ENCODE measurements at places on chromosomes 5 and 9.

DNA sequence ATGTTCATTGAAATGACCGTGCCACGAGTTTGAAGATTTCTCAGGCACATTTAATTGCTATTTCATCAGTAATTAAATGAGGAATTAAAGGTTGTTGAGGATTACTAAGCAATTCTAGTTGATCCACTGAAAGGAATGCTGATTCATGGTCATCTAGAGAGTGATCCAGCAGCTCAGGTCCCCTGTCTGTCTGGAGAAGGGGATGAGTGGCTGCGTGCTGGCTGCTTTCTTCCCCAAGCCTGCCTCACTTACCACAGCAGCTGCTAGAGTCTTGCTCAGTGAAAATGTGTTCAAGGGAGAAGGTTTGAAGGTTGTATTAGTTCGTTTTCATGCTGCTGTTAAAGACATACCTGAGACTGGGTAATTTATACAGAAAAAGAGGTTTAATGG lies 7.8 kb upstream of the TGFBI start:
- peak; percentile 87 for DNase-seq

GRCh38 chr9:138101444-138102234 lies 224.1 kb downstream of the CACNA1B start:
- no peak for DNase-seq

DNA sequence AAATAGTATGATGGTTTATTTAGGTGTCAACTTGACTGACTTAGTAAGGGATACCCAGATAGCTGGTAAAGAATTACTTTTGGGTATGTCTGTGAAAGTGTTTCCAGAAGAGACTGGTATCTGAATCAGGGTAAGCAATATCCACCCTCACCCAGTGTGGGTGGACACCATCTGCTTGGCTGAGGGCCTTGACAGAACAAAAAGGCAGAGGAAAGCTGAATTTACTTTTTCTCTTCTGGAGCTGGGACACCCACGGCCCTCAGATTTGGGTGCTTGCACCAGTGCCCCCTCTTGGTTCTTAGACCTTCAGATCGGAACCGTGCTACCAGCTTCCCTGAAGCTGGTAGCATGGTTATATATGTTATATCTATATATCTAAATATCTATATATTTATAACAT lies 489.5 kb upstream of the MPDZ start:
- DNase-seq, result no peak

GRCh38 chr9:83933790-83934189 lies 12.6 kb upstream of the KIF27 start:
- peak; percentile 41 for DNase-seq

DNA sequence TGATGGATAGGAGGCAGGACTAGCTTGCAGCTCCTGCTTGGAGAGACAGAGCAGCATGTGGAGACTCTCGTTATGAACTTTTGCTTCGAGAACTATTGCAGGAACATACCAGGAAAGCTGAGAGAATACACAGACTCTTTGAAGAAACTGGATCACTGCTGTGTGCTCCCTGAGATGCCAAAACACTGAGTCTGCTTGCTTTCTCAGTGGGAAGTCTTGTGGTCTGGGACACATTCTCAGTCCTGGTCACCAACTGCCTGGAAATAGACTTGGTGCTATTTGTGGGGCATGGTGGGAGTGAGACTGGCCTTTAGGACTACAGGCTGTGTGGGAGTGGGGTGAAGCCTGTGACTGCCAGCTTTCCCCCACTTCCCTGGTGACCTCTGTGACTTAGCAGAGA lies 252.6 kb downstream of the MED10 start:
- no peak for DNase-seq

- DNase-seq, result no peak
These were observed 41.1 kb upstream of the CDC42SE2 start for GRCh38 chr5:131222731-131223130.

DNA sequence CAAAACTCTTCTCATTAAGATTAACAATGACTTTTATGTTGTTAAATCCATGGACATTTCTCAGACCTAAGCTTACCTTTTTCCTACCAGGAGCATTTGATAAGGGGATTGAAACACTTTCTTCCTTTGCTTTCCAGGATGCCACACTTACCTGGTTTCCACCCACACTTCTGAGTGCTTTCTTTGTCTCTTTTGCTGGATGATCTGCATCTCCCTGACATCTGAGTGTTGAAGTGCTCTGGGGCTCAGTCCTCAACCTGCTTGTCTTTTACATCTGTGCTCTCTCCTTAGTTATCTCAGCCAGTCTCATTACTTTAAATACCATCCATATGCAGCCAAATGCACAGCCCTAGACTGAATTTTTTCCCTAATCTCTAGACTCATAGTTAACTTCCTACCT lies 22.9 kb upstream of the GRIA1 start:
- DNase-seq, result no peak

GRCh38 chr9:125922854-125923253 lies 175.7 kb downstream of the PBX3 start:
- DNase-seq, result peak; percentile 45

- DNase-seq, result peak; percentile 12
These were observed 104.9 kb downstream of the SYK start for GRCh38 chr9:90906316-90907055.

GRCh38 chr9:132509928-132510874 lies 72.2 kb upstream of the BARHL1 start:
- DNase-seq, result peak; percentile 3

DNA sequence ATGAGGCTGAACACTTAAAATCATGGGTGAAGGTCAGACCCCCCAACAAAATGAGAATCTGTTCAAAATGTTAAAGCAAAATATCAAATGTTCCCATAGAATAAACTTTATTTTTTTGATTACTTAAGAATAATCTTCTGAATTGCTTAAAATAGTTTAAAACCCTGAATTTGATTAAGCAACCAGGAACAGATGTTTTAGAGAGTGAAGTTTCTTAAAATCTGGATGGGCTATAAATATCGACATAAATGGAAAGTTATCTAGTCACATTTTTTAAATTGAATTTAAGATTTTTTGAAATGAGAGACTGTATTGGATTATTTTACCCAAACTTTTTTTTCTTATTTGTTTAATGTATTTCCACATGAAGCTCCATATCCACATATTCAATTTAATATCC lies 98.5 kb downstream of the ADAMTS12 start:
- no peak for DNase-seq

- peak; percentile 71 for DNase-seq
These were observed 284.3 kb downstream of the CCDC171 start for GRCh38 chr9:15837079-15837679.

GRCh38 chr5:179967489-179967888 lies 59.8 kb upstream of the TBC1D9B start:
- no peak for DNase-seq

- DNase-seq, result no peak
These were observed 17.7 kb upstream of the FAM174A start for GRCh38 chr5:100517301-100517974.

GRCh38 chr5:144971108-144971850 lies 800.6 kb downstream of the KCTD16 start:
- no peak for DNase-seq

GRCh38 chr5:108729242-108729615 lies 18.5 kb upstream of the FER start:
- DNase-seq, result no peak

- DNase-seq, result no peak
These were observed 127.2 kb downstream of the MRPL36 start for GRCh38 chr5:1672396-1672795.

DNA sequence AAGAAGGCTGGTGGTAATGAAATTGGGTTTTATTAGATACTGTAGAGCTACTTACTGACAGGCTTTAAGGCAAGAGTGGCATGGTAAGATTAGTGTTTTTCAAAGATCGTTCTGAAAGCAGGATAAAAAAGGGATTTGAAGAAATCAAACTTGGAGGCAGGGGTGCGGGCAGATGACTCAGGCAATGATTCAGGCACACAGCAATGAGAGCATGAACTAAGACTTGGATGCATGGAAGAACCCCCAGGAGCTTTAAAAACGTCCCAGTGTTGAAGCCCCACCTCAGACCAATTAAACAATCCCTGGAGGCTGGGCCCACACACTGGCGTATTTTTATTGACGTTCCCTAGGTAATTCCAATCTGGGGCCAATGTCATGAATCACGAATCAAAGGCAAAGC lies 102.5 kb downstream of the SREK1 start:
- peak; percentile 84 for DNase-seq

DNA sequence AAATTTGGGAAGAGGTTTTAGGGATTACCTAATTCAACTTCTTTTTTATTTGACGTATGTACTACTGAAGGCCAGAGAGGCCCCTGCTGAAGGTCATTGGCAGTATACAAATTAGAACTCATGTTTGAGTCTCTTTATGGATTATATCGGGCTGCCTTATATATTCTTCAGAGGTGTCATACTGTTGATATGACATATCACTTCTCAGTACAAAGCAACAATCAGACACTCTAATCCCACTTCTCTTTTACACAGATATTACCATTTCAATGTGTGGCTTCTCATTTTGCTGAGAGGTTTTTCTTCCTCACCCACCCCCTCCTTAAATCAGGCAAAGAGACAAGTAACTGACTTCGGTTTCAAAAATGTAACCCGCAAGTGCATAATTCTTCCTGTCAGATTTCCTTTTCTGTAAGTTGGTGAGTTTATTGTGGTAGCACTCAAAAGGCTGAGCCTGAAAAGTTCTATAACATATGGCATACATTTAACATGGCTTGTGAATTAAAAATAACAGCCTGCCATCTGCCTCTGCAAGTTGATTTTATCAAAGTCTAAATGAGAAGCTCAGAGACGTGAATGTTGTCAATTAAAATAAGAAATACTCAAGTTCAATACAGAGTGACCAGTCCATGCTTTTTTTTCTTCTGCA lies 163.6 kb upstream of the RORB start:
- DNase-seq, result no peak

DNA sequence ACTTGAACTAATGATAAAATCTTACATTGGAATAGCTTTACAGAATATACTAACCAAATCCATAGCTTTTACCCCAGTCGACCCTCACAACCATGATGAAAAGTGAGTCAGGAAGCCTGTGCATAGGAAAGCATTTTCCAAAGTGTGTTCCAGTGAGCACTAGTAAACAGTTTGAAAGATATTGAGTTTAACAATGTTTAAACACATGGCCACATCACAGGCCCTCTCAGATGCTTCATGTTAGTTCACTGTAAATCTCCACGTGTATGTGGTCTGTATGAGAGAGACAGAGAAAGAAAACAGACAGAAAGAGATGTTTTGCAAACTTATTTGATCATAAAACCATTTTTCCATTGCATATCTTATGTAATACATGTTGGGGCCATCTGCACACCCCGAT lies 27.0 kb downstream of the PRUNE2 start:
- DNase-seq, result no peak

DNA sequence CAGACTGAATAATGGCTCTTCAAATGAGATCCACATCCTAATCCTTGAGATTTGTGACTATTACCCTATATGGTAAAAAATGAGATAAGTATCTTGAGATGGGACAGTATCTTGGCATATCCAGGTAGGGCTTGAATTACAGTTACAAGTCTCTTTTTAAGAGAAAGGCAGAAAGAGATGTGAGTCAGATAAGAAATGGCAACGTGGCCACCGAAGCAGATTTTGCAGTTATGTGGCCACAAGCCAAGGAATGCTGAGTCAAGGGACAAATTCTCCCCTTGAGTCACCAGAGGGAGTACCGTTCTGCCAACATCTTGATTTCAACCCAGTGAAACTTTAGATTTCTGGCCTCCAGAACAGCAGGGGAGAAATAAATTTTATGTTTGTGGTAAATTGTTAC lies 1983.0 kb upstream of the C9orf72 start:
- peak; percentile 3 for DNase-seq

GRCh38 chr5:114055318-114056184 lies 306.3 kb upstream of the KCNN2 start:
- peak; percentile 77 for DNase-seq

DNA sequence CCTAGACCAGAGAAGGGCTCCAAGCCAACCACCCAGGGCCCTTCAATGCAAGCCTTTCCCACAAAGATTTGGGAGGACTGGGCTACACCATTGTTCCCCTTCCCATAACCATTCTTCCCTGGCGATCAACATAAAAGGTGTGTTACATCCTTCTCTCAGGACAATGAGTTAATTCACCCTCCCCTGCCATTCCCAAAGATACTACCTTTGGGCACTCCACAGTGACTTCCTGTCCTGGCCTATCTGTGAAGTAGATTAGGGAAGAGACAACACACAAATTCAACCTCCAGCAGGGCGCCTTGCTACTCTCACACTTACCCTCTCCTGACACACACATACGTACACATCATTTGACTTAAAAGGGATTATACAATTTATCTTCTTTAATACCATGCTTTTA lies 23.2 kb upstream of the IL17B start:
- no peak for DNase-seq

DNA sequence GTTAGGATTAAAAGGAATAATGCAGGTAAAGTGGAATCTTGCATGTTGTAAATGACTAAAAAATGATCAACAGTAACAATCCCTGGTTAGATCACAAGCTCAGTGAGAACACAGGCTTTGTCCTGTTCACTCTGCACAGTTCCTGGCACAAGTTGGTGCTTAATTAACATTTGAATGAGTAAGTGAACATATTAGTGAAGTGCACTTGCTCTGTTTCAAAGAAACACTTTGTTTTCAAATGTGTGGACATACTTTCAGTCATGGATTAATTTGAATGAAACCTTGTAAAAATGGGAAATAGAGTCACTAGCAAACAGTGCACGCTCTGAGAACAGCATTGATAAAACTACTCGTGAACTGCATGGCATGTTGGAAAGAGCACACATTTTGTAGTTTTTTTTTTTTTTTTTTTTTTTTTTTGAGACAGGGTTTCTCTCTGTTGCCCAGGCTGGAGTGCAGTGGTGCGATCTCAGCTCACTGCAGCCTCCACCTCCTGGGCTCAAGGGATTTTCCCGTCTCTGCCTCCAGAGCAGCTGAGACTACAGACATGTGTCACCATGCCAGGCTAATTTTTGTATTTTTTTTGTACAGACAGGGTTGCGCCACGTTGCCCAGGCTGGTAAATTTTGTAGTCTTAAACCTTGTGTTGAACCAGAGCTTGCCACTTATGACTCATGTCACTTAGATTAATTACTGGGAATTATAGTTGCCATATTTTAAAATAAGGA lies 159.9 kb downstream of the LURAP1L start:
- DNase-seq, result peak; percentile 9

DNA sequence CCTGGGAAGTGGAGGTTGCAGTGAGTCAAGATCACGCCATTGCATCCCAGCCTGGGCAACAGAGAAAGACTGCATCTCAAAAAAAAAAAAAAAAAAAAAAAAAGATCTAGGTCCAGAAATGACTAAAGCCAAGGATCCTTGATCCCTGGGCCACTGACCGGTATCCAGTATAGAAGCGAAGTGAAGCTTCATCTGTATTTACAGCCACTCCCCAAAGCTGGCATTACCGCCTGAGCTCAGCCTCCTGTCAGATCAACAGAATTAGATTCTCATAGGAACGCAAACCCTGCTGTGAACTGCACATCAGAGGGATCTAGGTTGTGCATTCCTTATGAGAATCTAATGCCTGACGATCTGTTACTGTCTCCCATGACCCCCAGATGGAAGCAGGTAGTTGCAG lies 9.3 kb downstream of the CSNK1A1 start:
- DNase-seq, result no peak

DNA sequence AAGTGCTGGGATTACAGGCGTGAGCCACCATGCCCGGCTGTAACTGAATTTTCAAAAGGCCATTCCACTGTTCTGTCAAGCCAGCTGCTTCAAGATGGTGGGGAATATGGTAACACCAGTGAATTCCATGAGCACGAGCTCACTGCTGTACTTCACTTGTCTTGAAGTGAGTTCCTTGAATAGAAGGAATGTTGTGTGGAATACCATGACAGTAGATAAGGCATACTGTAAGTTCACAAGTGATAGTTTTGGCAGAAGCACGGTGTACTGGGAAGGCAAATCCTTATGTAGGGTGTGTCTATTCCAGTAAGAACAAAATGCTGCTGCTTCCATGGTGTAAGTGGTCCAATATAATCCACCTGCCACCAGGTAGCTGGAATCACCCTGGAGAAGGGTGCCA lies 6.6 kb upstream of the PRXL2C start:
- DNase-seq, result peak; percentile 68

GRCh38 chr9:86550401-86550800 lies 196.2 kb upstream of the TUT7 start:
- DNase-seq, result peak; percentile 45

Data from EH (cell line).